ENCODE measurements at places on chromosomes 1 and 21. TPM values are rescaled to one million over a fixed set of nuclear protein-coding genes. Genes with fewer than 3 reads are reported as not detected.

The ZRANB2 gene
- 67.5 TPM for total RNA-seq

The CHIT1 gene
- total RNA-seq = 0.79 TPM

The ARF1 gene
- total RNA-seq = 119 TPM

The CD5L gene
- total RNA-seq = 0.11 TPM

The LRRC39 gene
- 7.3 TPM for total RNA-seq

The SLC25A34 gene
- 3.1 TPM for total RNA-seq

The ITGB2 gene
- 36.7 TPM for total RNA-seq

DNA sequence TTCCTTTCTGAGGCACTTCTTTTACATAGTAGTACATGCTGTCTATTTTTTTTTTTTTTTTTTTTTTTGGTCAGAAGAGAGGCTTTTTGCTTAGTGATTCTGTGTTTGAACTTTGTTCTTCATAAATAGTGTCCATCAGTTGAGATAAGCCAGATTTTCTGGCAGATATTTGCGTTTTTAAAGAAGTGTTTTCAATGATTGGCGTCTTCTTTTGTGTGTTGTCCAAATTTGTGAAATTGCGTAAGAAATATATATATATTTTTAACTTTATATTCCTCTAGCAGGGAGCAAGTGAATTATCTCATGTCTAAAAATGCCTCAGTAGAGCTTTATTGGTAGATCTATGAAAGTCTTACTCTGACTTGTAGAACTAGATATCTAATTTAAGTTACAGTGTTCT, 28.3 kb downstream of the NEK7 start:
- H3K4me1 ChIP-seq = no peaks in the 10 kb centered on the region
- H3K36me3 ChIP-seq = no peaks in the 10 kb centered on the region
- DNase-seq = no peak
- H3K27ac ChIP-seq = no peak overlapping the region
- no peak overlapping the region for H3K4me3 ChIP-seq
- H3K27me3 ChIP-seq = no peaks in the 10 kb centered on the region

GRCh38 chr1:235093696-235094592, 34.7 kb downstream of the TOMM20 start:
- no peaks in the 10 kb centered on the region for H3K27me3 ChIP-seq
- H3K4me1 ChIP-seq = peaks cover 38% of the 10 kb centered on the region
- peak; percentile 89 for DNase-seq

DNA sequence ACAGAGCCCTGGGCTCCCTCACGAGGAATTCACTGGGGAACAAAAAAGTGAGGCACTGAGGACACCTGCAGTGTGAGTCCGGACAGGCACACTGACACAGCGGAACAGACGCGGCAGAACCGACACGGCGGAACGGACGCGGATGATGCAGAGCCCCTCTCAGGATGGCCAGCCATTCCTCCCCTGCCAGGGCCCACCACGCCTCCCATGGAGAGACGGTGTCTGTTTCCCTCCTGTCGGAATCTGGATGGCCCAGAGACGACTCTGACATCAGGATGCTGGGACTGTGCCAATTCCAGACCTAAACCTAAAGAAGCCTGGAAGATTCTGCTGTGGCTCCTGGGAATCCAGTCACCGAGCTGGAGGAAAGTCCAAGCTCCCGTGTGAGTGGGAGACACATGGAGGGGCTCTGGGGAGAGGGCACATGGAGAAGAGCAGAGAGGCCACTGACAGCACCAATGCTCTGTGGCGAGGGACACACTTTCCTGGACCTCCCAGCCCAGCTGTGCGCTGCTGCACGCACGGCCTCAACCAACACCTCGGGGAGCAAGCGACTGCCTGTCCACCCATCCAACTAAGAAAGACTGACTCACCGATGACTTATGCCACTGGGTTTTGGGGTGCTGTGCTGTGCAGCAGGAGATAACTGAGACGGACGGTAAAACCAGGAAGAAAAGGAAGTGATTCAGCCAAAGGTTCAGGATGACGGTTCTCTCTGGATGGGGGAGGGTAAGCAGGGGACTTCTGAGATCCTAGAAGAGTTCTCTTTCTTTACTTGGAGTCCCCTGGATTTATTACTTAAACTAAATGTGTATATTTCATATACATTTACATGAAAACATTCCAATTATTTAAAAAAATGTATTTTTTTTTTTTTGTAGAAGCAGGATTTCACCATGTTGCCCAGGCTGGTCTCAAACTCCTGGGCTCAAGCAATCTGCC, 23.3 kb downstream of the ZBTB17 start:
- H3K27me3 ChIP-seq = no peaks in the 10 kb centered on the region
- H3K4me3 ChIP-seq = no peak overlapping the region
- no peak overlapping the region for H3K27ac ChIP-seq
- peaks cover 54% of the 10 kb centered on the region for H3K36me3 ChIP-seq

- peaks cover 2% of the 10 kb centered on the region for H3K27me3 ChIP-seq
- H3K27ac ChIP-seq = peak overlapping the region; percentile 53
- no peak overlapping the region for H3K4me3 ChIP-seq
- DNase-seq = no peak
- H3K36me3 ChIP-seq = peaks cover 15% of the 10 kb centered on the region
Observed at GRCh38 chr1:203153989-203154821, 21.4 kb downstream of the MYBPH start.

DNA sequence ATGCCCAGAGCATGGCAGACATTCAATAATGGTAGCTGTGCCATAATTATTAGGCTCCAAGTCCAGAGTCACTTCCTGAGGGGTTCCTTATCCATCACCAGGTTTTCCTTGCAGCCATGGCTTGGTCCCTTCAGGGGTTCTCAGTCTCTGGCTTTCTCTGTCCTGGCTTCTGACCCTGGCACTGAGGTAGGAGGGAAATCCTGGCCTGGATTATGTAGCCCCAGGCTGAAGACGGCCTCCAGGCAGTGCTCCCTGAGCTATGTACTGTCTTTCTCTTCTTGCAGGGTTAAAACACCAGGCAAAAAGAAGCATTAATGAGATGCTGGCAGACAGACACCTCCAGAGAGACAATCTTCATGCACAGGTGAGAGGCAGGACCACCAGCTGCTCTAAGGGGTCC, 9.5 kb upstream of the PADI3 start:
- peak; percentile 92 for DNase-seq
- H3K4me3 ChIP-seq = no peak overlapping the region
- H3K36me3 ChIP-seq = no peaks in the 10 kb centered on the region
- peaks cover 12% of the 10 kb centered on the region for H3K27me3 ChIP-seq

DNA sequence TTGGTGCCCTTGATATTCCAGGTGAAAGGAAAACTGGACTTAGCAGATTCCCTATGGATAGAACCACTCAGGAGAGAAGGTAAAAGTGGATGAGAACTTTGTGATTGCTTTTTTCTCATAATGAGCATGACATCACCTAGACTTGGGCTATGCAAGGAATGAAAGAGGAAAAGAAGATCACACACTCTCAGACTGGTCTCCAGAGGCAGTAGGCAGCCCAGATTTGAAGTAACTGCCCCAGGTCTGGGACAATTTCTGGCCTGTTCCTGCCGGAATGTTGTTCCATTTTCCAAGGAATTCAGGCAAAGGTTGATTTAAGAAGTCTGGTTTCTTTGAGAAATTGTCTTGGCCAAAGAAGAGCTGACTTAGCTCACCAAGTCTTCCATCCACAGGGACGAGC, 31.7 kb upstream of the USP24 start:
- H3K27ac ChIP-seq = no peak overlapping the region
- no peaks in the 10 kb centered on the region for H3K36me3 ChIP-seq
- DNase-seq = no peak
- no peak overlapping the region for H3K4me3 ChIP-seq

GRCh38 chr1:233025157-233025556, 74.7 kb downstream of the NTPCR start:
- H3K36me3 ChIP-seq = peaks cover 5% of the 10 kb centered on the region
- no peak overlapping the region for H3K4me3 ChIP-seq
- no peak overlapping the region for H3K27ac ChIP-seq
- peaks cover 12% of the 10 kb centered on the region for H3K4me1 ChIP-seq
- DNase-seq = no peak

DNA sequence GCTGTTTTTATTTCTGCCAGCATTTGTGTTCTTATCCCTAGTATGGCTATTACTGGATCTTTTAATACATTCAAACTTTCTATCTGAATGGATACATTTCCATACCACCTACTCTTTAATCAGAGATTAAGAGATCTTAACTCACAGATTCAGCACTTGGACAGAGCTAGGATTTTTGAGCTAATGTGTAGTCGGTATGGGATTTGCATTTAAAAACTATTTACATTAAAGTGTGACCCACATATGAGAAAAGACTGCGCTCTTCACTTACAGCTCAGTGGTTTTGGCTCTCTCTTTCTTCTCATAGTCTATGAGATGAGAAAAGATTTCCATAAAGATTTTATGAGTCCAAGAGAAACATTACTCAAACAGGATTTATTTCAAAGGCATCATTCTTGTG, 16.4 kb downstream of the HMGB4 start:
- no peaks in the 10 kb centered on the region for H3K27me3 ChIP-seq
- DNase-seq = peak; percentile 35
- no peak overlapping the region for H3K4me3 ChIP-seq
- peaks cover 9% of the 10 kb centered on the region for H3K4me1 ChIP-seq
- no peaks in the 10 kb centered on the region for H3K36me3 ChIP-seq

- H3K27ac ChIP-seq = peak overlapping the region; percentile 90
- peak overlapping the region; percentile 82 for H3K4me3 ChIP-seq
- H3K36me3 ChIP-seq = no peaks in the 10 kb centered on the region
- peaks cover 15% of the 10 kb centered on the region for H3K4me1 ChIP-seq
- no peaks in the 10 kb centered on the region for H3K27me3 ChIP-seq
Observed at GRCh38 chr1:61081686-61082310, 563 bp upstream of the NFIA start.
